NCI-H524 treated with DMSO at 0.1 percent for 48 hours (cell line): ENCODE measurements at places on chromosomes 4 and X.
A peak's percentile ranks its signal among the peaks of the same experiment; 100 is the strongest.

GRCh38 chr4:159308566-159309340 lies 205.9 kb downstream of the RAPGEF2 start:
- DNase-seq, result no peak

- DNase-seq, result no peak
Measured at GRCh38 chrX:79371101-79371500, 4.0 kb upstream of the ITM2A start.

DNA sequence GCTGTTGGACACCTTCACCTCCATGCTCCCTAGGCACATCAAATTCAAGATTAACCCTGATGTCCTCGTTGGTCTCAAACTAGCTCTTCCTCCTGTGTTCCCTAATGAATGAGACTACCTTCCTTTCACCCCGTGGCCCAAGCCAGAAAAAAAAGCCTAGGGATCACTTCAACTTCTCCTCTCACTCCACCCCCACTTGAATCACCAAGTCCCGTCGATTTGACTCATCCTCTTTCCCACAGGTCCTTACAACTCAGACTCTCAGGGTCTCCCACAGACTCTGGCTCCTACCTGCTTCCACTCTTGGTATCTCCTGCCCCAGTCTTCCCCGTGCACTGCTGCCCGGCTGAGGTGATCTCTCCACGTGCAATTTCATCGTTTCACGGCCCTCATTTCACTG lies 8.5 kb downstream of the SLC25A43 start:
- no peak for DNase-seq

GRCh38 chr4:151955721-151956380 lies 195.0 kb upstream of the GATB start:
- DNase-seq, result no peak

GRCh38 chr4:140300271-140300970 lies 73.0 kb upstream of the SCOC start:
- DNase-seq, result no peak

DNA sequence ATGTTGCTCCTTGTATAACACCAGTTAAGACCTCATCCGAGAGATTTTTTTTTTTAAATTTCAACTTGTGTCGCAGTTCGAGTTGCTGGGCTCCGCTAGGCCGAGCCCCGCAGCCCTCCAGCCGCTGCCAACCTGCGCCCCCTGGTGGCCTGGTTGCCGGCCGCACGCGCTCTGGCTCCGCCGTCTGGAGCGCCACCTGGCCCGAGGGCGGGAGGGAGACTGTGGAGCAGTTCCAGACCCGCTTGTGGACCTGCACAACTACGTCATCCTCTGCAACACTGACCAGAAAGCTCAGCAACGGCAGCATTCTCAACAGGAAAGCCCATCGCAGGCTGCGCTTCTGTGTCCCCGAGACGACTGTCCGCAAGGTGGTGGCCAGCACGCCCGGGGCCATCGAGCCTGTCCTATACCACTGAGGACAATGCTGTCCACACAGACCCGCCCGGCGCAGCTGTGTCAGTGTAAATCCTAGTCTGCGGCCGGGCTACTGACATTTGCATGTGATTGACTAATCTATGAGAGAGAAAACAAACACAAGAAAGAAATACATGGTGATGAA lies 39.1 kb downstream of the ARL9 start:
- DNase-seq, result peak; percentile 34

DNA sequence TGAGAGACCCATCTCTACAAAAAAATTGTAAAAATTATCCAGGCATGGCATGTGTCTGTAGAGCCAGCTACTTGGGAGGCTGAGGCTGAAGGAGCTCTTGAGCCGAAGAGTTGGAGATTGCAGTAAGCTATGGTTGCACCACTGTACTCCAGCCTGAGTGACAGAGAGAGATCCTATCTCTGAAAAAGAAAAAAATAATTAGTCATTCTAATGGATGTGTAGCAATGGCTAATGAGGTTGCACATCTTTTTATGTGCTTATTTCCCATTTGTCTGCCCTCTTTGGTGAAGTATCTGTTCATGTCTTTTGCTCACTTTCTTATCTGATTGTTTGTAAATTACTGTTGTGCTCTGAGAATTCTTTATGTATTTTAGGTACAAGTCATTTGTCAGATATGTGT lies 19.0 kb upstream of the MAML3 start:
- no peak for DNase-seq

DNA sequence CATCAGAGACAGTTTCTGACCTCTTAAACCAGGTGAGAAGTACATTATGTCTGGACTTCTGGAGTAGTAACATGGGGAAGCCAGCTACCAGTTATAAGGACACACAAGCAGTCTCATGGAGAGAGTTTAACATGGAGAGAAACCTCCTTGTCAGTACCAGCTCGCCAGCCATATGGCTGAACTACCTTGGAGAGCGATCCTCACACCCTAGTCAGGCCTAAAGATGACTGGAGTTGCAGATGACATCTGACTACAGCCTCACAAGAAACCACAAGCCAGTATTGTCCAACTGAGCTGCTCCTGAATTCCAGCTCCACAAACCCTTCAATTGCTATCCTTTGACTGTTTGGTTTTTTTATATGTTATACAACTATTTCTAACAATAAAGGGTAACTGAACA lies 49.8 kb downstream of the PDHA2 start:
- no peak for DNase-seq

GRCh38 chr4:1600211-1600780 lies 83.8 kb downstream of the FAM53A start:
- no peak for DNase-seq

- no peak for DNase-seq
Measured at GRCh38 chrX:9899640-9900111, 67.5 kb upstream of the CLDN34 start.

DNA sequence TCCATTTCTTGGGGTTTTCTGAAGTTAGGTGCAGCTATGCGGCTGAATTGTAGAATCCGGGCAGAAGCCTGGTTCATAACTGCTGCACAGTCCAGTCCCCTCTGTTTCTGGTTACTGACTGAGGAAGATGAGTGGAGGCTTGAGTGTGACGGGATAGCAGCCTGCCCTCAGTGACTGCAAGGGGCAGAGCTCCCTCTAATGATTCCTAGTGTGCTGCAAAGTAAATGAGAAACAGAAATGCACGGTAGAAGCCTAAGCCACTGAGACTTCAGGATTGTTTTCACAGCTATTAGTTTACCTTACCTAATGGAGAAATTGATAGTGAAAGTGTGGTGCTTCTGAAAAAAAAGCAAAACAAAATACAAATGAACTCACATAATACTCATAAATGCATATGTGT lies 189.2 kb downstream of the GPM6A start:
- no peak for DNase-seq

- no peak for DNase-seq
Measured at GRCh38 chr4:184544788-184545409, 70.5 kb upstream of the IRF2 start.

DNA sequence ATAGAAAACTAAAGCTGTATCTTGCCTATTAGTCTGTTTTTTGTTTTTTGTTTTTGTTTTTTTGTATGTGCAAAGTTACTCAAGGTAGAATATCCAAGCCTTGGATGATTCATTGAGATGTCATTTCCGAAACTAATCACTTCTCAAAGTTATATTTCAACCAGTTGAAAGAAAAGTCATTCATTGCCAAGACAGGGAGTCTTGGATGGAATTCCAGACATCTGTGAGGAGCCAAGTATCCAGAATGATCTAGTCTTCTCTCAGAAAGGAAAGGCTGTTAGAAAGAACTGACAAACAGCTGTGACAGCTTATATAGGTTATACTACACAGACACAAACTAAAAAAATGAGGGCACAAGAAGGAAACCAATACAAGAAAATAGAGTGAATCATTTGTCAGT lies 141.1 kb upstream of the NDST3 start:
- no peak for DNase-seq

- DNase-seq, result no peak
Measured at GRCh38 chr4:188262464-188262863, 123.2 kb downstream of the TRIML1 start.

- peak; percentile 3 for DNase-seq
Measured at GRCh38 chr4:23023121-23023520, 330.4 kb downstream of the GBA3 start.

DNA sequence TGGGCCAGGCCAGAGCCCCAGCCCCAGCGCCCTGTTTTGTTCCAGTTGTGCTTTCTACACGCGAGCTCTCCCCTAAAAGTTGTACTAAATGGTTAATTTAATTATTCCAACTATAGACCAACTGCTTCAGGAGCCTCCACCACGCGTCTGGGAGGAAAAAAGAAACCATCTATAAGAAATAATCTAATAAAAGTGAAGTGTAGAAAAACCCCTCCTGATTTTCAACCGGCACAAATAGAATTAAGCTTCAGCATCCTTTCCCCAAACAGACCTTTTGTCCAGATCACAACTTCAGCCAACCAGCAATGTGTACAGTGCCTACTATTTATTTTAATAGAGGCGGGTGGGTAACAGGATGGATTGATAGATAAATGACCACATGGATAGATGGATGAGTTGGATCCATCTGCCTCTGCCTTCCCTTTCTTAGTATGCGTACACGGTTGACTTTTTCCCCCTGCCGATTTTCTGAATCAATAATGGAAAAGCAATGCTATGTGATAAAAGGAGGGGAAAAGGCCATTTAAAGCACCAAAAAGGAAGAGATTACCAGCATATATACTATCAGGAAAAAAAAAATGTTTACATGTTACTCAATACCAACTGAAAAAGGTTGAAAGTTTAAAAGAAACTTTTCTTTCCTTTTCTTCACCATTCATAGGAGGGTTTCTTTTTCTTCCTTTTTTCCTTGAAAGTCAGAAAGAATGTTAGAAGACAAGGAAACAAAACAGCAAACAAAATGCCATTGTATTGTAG lies 3.7 kb upstream of the PHOX2B start:
- DNase-seq, result no peak

DNA sequence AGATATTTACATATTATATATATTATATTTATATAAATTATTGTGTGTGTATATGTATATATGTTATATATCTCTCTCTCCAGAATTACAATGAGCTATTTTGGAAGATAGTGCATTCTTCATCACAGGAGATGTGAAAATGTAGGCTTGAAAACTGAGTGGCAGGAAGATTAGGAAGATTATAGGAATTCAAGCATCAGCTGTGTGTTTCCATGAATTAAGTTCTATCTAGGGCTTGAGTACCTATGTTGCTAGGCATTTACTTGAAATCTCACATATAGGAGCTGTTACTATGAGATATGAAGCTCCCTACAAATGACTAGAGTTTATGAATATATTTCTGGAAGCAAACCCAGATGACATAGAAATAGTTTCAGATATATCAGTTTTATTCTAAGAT lies 328.7 kb downstream of the EPHA5 start:
- no peak for DNase-seq

- DNase-seq, result no peak
Measured at GRCh38 chr4:44725166-44725565, 1.2 kb downstream of the GNPDA2 start.

GRCh38 chr4:132557660-132558059 lies 591.4 kb upstream of the PCDH10 start:
- DNase-seq, result no peak

DNA sequence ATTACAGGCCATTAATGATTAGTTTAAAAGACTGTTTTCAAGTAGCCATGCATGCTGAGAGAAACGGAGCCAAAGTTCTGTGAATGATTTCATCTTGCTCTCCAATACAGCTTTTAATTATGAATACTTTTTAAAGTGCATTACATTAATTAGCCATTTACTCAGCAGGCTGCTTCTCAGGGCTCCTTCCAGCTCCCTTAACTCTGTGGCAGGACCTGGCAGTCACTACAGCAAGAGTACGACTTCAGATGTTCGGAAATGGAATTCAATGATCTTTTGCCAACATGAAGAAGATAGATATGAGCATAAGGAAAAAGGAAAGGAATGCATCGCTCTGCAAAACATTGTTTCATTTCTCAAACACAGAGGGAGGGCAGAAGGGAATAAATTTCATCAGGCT lies 987.2 kb downstream of the PDHA2 start:
- DNase-seq, result no peak

- peak; percentile 51 for DNase-seq
Measured at GRCh38 chr4:107213410-107213809, 177.3 kb upstream of the DKK2 start.

- DNase-seq, result no peak
Measured at GRCh38 chr4:69058410-69059059, 37.7 kb upstream of the UGT2B7 start.

DNA sequence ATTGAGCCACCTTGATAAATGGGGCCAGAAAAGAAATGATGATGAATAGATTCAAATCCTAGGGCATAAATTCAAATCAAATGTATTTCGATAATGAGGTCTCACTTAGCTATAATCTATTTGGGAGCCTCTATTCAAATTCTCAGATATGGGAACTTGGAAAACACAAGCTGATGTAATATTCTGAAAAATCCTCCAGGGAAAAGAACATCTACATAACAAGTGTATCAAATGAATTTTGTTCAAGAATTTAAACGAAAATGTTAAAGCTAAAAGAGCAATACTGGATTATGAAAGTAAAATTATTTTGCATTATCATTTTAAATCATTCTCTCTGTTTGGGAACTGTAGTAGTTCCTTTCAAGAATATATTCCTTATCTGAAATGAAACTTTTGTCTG lies 38.9 kb upstream of the RAP1GDS1 start:
- DNase-seq, result no peak

GRCh38 chrX:115324194-115324593 lies 34.7 kb downstream of the LUZP4 start:
- no peak for DNase-seq

DNA sequence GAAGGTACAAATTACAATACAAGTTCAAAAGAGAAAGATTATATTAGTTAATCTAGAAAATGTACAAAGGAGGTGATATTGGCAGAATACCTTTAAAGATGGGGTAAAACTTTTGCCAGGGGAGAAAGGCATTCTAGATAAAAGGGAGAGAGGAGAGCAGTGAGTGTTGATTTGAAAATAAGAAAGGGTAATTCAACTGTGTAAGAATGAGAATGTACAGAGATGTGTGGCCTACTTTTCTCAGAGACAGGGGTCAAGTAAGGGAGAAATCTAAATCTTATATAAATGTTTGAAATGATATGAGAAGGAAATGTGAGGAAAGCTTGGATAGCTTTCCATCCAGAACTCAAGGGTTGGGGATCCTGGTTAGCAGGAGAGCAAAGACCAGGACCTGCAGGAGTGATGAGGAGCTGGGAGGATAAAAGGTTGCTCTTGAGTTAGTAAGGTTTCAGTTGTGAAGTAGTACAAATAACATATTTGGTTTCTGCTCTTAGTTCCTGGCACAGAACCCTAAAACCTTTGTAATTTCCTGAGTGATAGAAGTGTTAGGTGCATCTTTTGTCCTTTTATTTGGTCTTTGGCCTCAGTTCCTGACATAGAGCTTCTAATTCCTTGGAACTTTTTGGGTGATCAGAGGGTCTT lies 489.9 kb downstream of the INPP4B start:
- DNase-seq, result no peak

- no peak for DNase-seq
Measured at GRCh38 chr4:52010986-52011385, 9.2 kb downstream of the LRRC66 start.

DNA sequence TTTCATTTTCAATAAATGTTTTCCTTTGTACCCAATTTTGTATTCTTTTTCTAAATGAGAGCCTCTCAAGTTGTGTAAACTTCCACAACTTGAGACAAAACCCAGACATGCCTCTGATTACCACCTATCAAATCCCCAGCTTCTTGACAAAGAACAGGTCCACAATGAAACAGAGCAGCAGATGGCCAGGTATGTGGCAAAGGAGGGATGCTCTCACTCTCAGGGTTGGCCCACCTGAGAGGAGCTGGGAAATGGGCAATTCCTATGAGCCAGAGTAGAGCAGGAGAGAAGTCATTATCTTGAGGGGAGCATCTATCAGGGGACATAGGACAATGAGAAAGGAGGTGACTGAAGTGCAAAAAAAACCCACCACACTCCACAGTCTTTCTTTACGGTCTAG lies 273.5 kb upstream of the FAM241A start:
- no peak for DNase-seq
